Hepatic stellate cell (primary cell): ENCODE measurements at places on chromosomes 13 and 19.

- DNase-seq = no peak
Observed at GRCh38 chr19:48633148-48634035, 3.8 kb downstream of the DBP start.

DNA sequence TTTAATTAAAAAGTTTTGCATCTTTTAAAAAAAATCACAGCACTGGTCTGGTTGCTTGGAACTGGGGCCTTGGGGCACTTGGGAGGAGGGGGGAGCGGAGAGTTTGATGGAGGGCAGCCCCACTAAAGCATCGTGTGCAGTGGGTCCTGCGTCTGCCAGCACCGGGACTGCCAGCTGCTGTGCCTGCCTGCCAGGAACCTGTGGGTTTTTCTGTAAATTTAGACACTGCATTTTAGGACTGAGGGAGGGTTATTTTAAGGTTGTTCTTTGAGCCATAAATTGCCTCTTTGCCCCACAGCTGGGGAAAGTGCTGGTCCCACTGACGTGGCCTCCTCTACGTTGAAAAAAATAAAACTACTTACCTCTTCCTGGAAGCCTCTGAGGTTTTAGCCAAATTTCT, 2.9 kb downstream of the KLF2 start:
- DNase-seq = no peak

DNA sequence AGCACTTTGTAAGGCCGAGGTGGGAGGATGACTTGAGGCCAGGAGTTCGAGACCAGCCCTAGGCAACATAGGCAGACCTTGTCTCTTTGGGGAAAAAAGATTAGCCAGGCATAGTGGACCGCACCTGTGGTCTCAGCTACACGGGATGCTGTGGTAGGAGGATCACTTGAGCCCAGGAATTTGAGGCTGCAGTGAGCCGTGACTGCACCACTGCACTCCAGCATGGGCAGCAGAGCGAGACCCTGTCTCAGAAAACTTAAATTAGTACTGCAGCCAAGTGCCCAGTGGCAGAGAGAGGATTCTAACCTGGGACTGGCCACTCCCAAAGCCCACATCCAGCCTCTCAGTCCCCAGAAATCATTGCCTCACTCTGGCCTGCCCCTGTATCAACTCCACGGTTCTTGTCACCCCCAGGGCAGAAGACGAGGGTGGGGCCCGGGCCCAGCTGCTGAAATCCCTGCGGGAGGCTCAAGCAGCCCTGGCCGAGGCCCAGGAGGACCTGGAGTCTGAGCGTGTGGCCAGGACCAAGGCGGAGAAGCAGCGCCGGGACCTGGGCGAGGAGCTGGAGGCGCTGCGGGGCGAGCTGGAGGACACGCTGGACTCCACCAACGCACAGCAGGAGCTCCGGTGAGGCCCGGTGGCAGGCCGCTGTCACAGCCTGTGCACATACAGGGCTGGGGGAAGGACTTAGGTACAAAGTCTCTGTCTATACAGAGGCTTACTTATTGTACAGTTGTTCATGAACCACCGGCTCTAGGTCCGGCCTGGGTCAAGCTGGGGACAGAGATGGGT, 53.4 kb downstream of the KCNC3 start:
- DNase-seq = no peak

DNA sequence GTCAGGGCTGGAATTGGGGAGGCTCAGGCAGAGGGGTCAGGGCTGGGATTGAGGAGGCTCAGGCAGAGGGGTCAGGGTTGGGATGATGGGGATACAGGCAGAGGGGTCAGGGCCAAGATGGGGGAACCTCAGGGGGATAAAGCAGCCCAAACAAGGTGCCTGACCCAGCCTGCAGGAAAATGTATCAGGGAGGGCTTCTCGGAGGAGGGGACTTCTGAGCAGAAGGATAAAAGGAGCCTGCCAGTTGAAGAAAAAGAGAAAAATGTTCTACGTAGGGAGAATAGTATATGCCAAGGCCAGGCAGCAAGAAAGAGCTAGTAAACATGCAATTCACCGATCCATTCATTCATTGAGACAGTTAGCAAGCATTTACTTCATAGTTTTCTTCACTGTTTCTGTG, 84.8 kb downstream of the MAP4K1 start:
- no peak for DNase-seq

GRCh38 chr19:38057959-38058690, 151.1 kb downstream of the SIPA1L3 start:
- no peak for DNase-seq

- no peak for DNase-seq
Observed at GRCh38 chr13:43235028-43235427, 211.6 kb downstream of the DNAJC15 start.

DNA sequence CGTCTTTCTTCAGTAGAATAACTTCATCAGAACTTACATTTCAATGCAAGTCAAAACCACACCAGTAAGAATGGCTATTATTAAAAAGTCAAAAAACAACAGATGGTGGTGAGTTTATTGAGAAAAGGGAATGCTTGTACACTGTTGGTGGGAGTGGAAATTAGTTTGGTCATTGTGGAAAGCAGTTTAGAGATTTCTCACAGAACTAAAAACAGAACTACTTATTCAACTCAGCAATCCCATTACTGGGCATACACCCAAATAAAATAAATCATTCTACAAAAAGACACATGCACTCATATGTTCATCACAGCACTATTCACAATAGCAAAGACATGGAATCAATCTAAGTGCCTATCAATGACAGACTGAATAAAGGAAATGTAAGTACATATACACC, 231.2 kb downstream of the NHLRC3 start:
- DNase-seq = no peak

GRCh38 chr13:109569958-109570711, 216.2 kb downstream of the IRS2 start:
- no peak for DNase-seq

GRCh38 chr13:21897161-21897560, 226.3 kb downstream of the FGF9 start:
- no peak for DNase-seq

DNA sequence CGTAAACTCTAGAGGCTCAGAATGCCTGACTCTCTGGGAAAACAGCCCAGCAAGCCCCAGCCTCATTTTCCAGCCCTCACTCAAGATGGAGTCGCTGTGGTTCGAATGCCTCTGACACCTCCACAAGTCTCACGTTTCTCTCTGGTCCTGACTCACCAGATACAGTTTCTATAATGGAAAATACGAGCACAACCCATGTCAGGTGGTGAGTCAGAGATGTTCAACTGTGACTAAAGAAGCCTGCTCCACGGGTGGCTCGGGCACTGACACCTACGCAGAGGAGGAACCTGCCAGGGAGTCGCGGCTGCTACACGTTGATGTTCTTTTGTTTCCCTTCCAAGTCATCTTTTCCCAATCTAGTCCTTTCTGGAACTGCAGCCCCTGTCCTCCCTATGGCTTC, 87.1 kb upstream of the STK24 start:
- no peak for DNase-seq

GRCh38 chr13:21956666-21957065, 285.8 kb downstream of the FGF9 start:
- no peak for DNase-seq

DNA sequence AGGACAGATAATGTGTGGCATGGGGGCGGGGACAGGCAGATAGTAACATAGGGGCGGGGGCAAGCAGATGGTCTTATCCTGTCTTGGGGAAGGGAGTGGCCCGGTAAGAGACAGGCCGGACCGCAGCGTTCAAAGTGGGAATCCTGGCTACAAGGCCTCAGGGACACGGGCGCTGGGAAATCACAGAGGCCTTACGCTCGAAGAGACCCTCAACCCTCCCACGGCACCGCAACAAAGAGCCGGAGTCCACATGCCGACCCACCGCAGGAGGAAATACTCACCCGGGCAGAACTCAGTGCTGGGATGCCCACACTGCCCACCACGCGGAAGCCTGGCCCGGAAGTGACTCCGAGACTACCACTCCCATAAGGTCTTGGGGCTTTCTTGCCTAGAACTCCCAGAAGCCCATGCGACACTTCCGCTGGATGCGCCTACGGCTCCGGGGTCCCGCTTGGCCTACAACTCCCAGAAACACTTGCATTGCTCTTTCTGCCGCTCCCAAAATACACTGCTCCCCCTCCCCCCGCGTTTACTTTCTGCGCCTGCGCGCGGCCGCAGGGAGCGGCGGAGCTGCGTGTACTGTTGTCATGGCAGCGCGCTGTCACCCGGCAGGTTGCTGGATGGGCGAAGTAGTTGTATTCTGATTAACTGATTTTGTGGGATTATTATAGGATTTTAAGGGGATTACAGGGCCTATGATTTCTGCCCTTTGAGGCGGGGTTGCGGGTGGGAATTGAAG, at the start of gene CTU1:
CTU1 (minus strand) TSS at position 344 of the 739 bp plus-strand sequence. CDS start 3,840 bp downstream, outside the sequence.
- peak; percentile 98 for DNase-seq

DNA sequence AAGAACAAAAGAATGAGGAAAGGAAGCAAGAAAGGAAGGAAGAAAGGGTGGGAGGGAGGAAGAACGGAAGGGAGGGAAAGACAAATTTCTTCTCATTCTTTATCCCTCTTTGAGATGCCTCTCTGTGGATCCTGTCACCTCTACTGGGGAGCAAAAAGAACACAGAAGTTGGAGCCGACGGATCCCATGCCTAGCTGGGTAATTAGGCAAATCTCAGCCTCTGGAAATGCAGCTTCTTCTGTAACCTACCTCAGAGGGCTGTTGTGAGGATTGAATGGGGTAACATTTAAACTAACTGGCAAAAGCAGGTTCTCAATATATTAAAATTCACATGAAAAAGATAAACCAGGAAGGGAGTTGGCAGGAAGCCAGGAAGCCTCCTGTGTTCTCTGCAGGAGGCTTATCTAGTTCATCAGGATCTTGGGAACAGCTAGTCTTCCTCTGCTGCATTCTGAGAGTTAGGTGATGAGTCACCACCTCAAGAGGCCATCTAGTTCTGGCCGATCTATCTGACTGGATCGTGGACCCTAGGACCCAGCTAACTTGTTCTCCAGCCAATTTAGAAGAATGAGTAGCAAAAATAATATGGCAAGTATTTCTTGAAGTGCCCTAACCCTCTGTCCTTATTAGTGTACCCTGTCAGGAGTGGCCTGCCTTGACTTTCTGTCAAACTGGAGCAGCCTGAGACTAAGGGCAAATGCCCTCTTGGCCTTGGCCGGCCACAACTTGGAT, 15.2 kb upstream of the CPB2 start:
- no peak for DNase-seq

GRCh38 chr13:90640976-90641375, 706.5 kb upstream of the MIR17HG start:
- DNase-seq = no peak

DNA sequence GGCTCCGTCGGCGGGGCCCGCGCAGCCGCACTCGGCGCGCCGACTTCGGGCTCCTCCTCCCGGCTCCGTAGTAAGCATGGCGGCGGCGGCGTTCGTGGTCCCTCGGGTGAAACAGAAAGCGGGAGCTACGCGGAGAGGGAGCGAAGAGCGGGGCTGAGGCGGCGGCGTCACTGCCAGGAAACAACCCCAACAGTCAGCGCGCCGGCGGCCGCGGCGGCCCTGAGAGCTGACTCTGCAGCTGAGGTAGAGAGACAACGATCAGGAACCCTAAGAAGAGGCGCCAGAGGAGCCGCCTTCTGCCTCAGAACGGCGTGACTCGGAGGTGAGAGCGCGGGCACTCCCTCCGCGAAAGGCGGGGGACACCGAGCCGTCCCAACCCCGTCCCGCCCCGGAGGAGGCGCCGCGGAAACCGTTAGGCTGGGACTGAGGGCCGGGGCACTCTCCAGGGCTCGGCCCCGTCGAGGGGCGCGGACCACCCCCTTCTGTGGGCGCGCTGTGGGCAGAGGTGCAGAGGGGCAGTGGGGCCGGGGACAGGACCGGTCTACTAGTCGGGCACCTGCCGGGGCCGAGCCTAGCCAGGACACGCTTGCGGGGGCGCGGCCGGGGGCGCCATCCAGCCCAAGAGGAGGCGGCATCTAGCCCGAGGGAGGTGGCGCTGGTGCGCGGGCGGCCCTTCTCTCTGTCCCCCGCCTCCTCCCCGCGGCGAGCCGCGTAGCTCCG, at the start of gene FNDC3A:
FNDC3A (plus strand) TSS at position 57 of the 720 bp plus-strand sequence. CDS start 30,279 bp downstream, outside the sequence.
- DNase-seq = peak; percentile 85

GRCh38 chr13:24214528-24214927, 54.0 kb downstream of the SPATA13 start:
- no peak for DNase-seq

DNA sequence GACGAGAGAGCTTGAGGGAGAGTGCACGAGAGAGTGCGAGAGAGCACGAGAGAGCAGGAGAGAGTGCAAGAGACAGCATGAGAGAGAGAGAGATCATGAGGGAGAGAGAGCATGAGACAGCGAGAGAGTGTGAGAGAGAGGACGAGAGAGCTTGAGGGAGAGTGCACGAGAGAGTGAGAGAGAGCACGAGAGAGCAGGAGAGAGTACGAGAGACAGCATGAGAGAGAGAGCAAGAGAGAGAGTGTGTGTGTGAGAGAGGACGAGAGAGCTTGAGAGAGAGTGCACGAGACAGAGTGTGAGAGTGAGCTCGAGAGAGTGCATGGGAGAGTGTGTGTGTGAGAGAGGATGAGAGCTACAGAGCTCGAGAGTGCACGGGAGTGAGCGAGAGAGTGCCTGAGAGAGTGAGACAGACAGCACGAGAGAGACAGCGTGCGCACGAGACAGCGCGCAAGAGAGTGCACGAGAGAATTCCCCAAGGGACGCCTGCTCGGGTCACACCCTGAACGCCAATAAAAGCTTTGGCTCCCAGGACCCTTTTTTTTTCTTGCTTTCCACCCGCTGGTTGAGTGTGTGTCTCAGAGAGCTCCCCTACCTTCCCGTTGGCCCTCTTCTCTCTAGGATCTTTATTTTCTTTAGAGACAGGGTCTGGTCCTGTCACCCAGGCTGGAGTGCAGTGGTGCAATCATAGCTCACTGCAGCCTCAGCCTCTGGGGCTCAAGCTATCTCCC, 3.7 kb downstream of the CD70 start:
- DNase-seq = no peak

GRCh38 chr19:58150328-58150921, at the start of gene ZNF329:
Gene ZNF329 (minus strand): TSS chr19:58150789. CDS start chr19:58129503, 21,286 bp downstream.
- DNase-seq = peak; percentile 98

DNA sequence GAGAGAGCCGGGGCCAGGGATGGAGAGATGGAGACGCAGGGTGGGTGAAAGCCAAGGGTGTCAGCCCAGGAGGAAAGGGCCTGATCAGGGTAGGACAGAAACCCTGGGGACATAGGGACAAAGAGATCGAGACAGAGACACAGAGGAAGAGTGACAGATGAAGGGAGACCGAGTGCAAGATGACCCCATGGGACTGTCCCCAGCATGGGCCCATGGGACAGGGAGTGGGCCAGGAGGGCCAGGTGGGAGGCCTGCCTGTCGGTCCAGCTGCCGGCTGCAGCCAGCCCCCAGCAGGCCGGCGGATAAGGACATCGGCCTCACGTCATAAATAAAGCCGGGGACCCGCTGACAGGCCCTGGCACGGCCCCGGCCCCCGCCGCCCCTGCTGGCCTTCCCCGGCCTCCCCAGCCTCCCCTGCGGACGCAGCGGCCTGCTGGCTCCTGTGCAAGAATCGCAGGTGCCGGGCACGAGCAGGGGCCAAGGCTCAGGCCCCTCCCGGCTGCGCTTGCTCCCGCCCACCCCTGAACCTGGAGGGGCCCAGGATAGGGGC, 6.3 kb downstream of the REX1BD start:
- DNase-seq = no peak

GRCh38 chr19:35346193-35347052, 1.3 kb upstream of the FFAR1 start:
- no peak for DNase-seq
